Fibroblast of gingiva (primary cell): ENCODE measurements at places on chromosomes 2 and 18.

GRCh38 chr2:20633001-20633400 is 17.9 kb downstream of the HS1BP3 start:
- DNase-seq = no peak

DNA sequence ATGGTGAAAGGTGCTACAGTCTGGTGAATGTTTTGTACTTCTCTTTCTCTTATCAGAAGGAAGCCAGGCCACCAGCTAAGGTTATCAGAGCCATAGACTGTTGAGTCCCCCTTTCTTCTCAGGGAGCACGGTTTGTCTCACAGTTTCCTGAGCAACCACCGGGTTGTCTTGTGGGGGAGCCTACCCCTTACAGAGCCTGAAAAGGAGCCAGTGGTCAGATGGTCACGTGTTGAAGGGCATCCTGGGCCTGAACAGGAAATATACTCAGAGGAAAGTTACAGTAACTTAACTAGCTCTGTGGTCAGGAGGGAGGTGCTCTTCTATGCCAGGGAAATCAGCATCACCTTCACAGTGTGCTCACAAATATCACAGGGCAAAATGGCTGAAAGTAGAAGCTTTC is 11.6 kb downstream of the CD28 start:
- no peak for DNase-seq

- no peak for DNase-seq
Measured at GRCh38 chr2:158189526-158189925, 87.8 kb downstream of the UPP2 start.

DNA sequence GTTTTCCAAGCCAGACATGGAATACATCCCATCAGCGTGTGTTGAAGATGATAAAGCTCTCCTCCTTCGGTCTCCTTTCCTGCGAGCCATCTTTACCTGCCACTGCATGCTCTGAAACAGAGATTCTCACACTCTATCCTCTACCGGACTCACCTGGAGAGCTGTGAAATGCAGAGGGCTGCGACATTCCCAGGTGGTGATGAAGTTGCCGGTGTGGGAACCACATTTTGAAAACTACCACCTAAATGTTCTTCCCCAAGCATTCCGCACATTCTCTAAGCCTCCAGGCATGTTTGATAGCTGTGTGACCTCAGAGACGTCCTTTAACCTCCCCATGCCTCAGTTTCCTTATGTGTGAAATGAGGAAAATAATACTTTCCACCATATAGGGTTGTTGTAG is 226.2 kb upstream of the RAB6C start:
- DNase-seq = no peak

DNA sequence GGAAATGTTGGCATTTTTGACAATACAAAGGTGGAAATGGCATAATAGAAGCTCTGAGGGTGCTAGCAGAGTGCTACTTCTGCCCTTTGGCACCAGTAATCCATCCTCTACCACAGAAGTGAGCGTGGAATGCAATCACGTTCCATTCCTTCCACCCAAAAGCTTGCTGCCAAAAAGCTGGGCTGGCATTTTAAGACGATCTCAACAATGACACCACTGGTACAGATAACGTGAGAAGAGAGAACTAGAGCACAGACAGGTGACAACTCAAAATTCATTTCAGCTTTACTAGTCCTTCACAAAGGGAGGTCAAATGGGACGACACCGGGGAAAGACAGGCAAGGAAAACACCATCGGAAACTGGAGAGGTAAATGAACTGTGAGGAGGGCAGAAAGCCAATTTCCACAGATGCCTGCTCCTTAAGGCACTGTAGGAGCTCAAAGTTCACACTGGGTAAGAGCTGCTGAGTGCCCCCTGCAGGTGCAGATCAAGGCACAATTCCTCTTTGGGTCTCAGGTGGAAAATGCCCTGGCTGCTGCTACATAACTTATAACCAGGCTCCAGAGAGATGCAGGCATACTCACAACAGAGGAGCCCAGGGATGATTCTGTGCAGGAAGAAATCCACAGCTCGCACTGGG is 50.7 kb upstream of the RNU4ATAC start:
- DNase-seq = peak; percentile 64

DNA sequence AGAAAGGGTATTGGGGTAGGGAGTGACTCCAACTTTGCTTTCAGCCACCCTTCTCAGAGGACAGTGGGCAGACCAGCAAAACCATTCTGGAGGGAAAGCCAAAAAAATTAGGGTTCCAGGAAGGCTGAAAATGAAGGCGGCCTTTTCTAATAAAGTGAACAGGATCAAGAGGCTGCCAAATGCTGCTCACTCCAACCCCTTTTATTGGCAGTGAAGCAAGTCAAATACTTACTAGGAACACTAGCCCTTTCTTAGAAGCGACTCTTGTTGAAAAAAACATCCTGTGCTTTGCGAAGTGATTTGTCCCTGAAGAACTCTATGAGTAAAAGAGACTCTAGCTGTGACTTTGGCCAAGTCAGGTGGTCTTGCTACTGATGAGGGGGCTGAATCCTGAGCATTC is 83.6 kb upstream of the CYP1B1 start:
- no peak for DNase-seq

GRCh38 chr2:144151851-144152250 is 368.1 kb downstream of the ZEB2 start:
- DNase-seq = no peak

- DNase-seq = peak; percentile 73
Measured at GRCh38 chr2:188291617-188292347, at the start of gene GULP1. GULP1 (plus strand) TSS chr2:188291874; CDS start chr2:188477703, 185,829 bp downstream.

DNA sequence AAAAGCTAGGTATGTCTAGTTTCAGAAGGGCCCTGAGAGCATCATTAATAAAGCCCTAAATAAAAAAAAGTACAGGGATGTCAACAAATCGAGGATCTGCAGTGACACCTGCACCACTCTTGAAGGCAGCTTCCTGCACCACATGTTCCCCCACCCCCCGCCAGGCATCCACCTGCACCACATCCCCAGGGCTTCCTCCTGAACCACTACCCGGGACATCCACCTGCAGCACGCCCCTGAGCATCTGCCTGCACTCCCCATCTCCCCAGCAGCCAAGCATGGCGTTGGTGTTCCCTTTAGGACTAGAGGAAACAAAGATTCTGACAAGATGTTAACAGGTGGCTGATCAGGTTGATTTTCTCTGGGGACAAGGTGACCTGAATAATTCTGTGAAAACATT is 55.2 kb downstream of the DLGAP1 start:
- no peak for DNase-seq

GRCh38 chr2:126639276-126639675 is 16.7 kb upstream of the GYPC start:
- no peak for DNase-seq

DNA sequence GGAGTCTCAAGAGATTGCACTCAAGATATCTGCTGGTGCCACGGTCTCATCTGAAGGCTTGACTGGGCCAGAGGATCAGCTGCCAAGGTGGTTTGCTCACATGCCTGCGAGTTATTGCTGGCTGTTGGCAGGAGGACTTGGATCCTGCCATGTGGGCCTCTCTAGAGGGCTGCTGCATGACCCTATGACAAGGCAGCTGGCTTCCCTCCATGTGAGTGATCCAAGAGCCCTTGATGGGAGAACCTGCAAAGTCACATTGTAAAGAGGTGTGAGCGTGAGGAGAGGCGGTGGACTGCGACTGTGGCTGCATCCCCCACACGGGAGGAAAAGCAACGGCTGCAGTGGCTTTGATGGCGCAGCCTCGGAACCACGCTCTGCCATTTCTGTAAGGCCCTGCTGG is 4.0 kb upstream of the ALLC start:
- no peak for DNase-seq

GRCh38 chr2:18186816-18187613 is 308.5 kb downstream of the KCNS3 start:
- DNase-seq = peak; percentile 29

- peak; percentile 22 for DNase-seq
Measured at GRCh38 chr2:222730366-222730999, 59.0 kb downstream of the MOGAT1 start.

DNA sequence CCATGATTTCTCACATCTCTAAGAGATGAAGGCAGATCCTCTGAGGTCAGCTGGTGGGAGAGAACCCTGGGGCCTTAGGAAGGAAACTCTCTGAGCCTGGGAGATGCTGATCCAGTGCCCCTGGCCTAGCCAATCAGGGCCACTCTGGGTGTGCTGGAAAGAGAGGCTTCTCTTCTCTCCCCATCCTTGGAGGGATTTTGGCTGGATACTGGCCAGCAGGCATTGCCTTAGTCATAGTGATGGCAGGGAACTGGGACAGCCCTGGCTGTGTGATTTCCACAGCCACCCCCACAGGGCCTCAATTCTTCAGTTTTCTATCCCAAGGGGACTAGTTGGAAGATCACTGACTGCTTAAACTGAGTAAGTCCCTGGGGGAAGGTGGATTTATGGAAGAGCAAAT is 26.6 kb upstream of the PLB1 start:
- peak; percentile 58 for DNase-seq

- DNase-seq = peak; percentile 30
Measured at GRCh38 chr2:118669654-118670053, 177.8 kb downstream of the EN1 start.

DNA sequence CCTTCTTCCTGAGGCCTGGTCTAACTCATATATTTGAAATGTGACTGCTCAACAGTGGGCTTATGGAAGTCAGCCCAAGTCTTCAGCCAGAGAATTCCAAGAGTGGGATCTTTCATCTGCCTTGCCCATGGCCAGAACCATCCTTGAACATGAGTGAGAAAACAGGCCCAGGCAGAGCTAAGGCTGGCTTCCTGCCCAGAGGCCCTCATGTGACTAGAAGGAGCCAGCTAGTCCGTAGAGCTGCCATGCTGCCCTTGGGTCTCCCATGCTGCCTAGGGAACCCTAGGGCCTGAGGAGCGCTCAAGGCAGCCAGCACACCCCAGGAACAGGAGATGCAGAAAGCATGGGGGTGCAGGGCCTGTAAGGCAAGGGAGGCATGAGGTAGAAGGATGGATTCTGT is 203.6 kb downstream of the FHOD3 start:
- no peak for DNase-seq

DNA sequence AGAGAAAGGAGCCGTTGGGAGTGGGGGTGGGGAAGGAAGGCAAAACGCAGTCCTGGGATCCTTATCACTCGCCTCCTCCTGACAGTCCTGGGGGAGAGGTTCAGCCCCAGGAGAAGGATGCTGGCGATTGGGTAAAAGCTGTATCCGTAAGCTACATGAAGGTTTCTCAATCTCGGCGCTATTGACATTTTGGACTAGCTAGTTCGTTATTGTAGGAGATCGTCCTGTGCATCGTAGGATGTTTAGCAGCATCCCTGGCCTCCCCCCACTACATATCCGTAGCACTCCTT is 511 bp upstream of the TP53I3 start:
- DNase-seq = no peak

- DNase-seq = peak; percentile 87
Measured at GRCh38 chr2:232611559-232612218, 21.7 kb upstream of the EFHD1 start.

DNA sequence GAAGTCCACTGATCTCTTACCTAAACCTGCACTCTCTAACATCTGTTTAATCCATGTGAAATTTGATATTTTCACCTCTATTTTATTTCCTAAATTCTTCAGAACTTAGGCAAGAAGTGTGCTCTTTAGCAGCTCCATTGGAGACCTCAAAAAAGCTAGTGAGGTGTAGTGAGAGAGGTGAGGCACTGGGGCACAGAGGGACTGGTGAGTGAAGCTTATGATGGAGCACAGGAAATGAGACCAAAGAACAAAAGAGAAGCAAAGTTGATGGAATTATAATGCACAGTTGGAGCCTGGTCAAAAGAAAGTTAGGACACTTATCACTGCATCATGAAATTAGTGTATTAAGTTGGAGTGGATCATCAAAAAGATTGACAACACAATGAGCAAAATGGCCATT is 1050.7 kb upstream of the NRXN1 start:
- DNase-seq = no peak

DNA sequence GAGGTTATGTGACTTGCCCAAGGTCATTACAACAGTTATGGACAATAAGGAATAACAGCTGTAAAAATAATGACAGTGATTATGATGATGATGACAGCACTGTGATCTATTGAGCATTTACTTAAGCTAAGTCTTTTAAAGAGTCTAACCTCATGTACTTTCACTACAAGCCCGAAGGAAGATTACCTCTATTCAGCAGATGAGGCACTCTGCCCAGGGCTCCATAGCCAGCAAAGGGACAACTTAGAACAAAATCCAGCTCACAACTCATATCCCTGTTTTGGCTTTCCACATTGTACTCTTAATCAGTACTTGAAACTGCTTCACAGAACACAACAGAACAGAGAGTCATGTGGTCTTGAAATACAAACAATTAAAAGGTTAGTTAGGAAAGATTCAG is 290.2 kb downstream of the ZNF385B start:
- no peak for DNase-seq

DNA sequence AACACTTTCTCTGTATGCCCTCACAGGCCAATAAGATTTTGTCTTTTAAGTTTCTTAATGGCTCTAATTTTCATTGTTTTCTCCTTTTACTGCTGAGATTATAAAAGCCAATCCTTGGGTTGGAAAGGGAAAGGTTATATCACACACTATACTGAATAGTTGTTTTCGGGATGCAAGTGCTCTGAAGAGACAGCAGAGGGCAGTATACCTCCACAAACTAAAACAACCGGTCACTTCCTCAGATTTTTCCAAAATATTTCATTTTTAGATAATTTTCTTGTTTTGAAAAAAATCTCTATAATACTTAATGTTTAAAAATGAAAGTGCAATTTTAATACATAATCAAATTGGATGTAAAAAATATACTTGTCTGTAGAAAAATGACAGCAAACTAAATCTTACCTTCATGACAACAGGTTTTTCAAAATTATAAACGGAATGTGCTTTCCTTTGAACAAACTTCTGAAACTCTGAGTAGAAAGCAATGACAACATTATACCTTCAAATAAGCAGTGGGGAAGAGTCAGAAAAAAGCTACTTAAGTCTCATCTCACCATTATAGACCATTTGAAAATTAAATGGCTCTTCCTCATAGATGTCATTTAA is 82.7 kb downstream of the ORC4 start:
- peak; percentile 17 for DNase-seq

DNA sequence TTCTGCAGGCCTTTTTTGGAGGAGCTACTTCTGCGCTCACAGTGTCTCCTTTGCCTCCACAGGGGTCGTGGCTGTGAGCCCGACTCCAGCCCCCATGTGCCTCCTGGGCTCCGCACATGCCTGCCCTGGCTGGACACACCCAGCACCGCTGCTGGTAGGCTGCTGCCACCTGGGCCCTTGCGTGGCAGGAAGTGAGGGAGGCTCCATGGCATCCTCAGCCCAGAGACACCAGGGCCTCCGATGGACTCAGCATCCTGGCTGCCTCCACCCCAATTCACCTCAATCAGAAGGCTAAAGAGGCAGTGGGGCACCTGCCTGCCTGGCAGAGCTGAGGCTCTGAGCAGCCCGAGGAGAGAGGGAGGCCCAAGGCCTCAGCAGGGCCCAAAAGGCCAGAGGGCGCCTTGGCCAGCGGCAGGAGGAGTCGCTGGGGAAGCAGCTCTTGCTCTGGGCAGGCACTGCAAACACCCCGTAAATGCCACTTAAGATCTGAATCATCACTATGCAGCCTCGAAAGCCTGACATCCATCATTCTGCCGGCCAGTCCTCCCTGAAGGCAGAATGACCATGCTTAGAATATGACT is 68.3 kb upstream of the OTOS start:
- DNase-seq = no peak
